ENCODE measurements at places on chromosomes 11 and 22. TPM values are rescaled to one million over a fixed set of nuclear protein-coding genes. Genes with fewer than 3 reads are reported as not detected.

Gene TMEM121B
- 0.48 TPM for total RNA-seq

- peaks cover 68% of the 10 kb centered on the region for H3K36me3 ChIP-seq
- H3K27ac ChIP-seq = no peak overlapping the region
- no peaks in the 10 kb centered on the region for H3K27me3 ChIP-seq
- no peak for DNase-seq
- no peak overlapping the region for H3K4me3 ChIP-seq
Measured at GRCh38 chr11:118757876-118758399, 33.0 kb downstream of the DDX6 start.

Gene TRIM49C
- not detected for total RNA-seq

Gene SCGB1A1
- not detected for total RNA-seq

Measured in osteocyte (in vitro differentiated cells).